AG04449 (cell line): ENCODE measurements at places on chromosomes 4 and X.
A peak's percentile ranks its signal among the peaks of the same experiment; 100 is the strongest.

GRCh38 chr4:123088501-123088900, 166.1 kb upstream of the NUDT6 start:
- no peak for DNase-seq

GRCh38 chrX:133402042-133402453, 13.2 kb downstream of the GPC4 start:
- peak; percentile 28 for DNase-seq

- DNase-seq = no peak
Measured at GRCh38 chr4:121777625-121778024, 12.7 kb upstream of the SMIM43 start.

DNA sequence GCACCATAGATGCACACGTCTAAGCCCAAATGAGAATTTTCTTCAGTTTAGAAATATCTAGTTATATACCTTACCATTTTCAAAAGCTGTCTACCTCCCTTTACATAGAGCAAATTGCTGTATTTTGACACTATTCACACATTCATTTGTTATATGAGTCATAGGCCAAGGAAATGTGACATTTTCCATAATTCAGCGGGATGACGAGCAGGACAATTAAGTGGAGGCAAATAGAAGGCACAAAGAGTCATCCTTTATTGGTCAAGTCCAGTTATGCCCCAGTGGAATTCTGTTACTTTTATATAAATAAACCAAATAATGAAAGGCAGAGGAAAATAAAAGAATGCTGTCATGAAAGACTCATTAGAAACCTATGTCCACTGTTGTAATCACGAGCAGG, 27.9 kb downstream of the FGF13 start:
- DNase-seq = no peak

GRCh38 chr4:140568507-140569306, at the start of gene UCP1:
Gene UCP1 (minus strand): TSS chr4:140568961. CDS start chr4:140568729, 232 bp downstream.
- no peak for DNase-seq
